Left kidney (tissue), 8 donors: ENCODE measurements at places on chromosomes 3 and 15.

- DNase-seq: no peak
These were observed 70.7 kb downstream of the TTBK2 start for GRCh38 chr15:42849836-42850235.

DNA sequence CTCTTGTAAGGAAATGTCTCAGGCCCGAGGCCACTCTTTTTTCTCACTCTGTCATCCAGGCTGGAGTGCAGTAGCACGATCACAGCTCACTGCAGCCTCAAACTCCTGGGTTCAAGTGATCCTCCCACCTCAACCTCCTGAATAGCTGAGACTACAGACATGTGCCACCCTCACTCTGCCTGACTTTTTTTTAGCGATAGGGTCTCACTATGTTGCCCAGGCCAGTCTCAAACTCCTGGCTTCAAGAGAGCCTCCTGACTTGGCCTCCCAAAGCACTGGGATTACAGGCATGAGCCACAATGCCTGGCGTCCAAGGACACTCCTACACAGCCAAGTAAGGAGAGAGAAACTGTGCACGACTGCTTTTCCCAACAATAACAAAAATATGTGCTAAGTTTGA is 7.6 kb downstream of the ZNF445 start:
- no peak for DNase-seq

- no peak for DNase-seq
These were observed 1.2 kb downstream of the SHISA5 start for GRCh38 chr3:48502728-48503168.

GRCh38 chr3:110198717-110199587 is 861.6 kb upstream of the DPPA4 start:
- no peak for DNase-seq

DNA sequence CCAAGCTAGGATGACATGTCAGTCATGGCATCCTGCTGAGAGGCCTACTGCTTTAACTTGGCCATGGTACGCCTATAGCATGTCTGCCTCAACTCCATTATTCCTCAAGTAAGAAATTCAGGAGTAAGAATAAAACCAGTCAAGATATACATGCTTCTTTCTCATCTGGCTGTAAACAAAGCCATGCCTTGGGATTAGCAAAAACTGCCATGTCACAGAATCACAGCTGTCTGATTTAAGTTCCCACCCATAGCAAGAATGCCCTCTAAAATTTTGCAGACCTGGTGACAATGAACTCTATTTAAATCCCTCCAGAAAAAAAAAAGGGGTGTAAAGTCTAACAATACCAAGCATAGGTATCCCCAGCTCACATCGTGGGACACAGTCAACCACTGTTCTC is 55.6 kb upstream of the ACAN start:
- no peak for DNase-seq

DNA sequence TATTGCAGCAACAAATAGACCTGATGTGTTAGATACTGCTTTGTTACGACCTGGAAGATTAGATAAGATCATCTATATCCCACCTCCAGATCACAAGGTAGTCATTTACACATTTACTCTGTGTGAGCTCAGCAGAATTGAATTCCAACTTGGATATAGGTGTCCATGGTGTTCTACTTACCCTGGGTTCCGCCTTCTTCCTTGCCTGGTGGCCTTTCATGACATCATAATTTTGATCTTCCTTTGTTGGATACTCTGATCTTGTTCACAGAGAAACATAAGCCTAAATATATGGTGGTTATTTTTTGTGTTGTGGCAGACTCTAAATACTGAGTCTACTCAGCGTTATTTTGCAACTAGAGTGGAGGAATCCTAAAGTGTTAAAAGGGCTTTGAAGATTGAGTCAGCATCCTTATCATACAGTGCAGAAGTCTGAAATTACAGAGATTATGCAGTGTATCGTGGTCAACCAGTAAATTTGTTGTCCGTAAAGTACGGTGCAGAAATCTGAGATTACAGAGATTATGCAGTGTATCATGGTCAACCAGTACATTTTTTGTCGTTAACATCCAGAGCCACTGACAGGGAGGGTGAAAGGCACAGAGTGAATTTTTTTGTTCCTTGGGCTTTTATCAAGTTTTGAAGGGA is 39.1 kb upstream of the GATM start:
- DNase-seq: no peak

- DNase-seq: no peak
These were observed 22.3 kb downstream of the PRR20G start for GRCh38 chr3:127265581-127265981.

GRCh38 chr3:43844757-43845156 is 154.0 kb downstream of the ABHD5 start:
- DNase-seq: no peak

- DNase-seq: no peak
These were observed 21.3 kb upstream of the RAD18 start for GRCh38 chr3:8984526-8984925.

GRCh38 chr15:42954291-42954690 is 33.7 kb upstream of the TTBK2 start:
- no peak for DNase-seq

DNA sequence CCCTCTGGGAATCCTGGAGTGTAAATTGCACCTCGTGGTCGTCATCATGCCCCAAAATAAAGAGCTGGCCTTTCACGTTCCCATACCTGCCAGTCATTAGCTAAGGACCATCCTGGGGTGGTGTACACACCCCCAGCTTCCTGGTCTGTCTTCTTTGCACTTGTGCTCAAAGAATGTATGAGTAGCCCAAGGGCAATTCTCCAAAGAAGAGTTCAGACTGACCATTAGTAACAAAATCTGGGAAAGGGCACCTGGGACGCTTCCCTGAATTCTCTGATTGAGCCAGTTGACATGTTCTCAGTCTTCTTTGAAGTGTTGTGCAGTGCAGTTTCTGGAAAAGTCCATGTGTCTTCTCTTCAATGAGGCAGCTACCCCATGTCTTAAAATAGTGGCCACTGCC is 34.8 kb downstream of the FAM3D start:
- no peak for DNase-seq

GRCh38 chr15:35455201-35455600 is 90.8 kb downstream of the DPH6 start:
- DNase-seq: no peak

GRCh38 chr15:48759921-48760320 is 50.9 kb downstream of the CEP152 start:
- DNase-seq: no peak

- DNase-seq: no peak
These were observed 118.5 kb downstream of the MAP2K5 start for GRCh38 chr15:67660874-67661606.

- no peak for DNase-seq
These were observed 17.2 kb downstream of the PRKCD start for GRCh38 chr3:53178246-53178645.

GRCh38 chr3:72977060-72977808 is 19.4 kb upstream of the PPP4R2 start:
- no peak for DNase-seq

DNA sequence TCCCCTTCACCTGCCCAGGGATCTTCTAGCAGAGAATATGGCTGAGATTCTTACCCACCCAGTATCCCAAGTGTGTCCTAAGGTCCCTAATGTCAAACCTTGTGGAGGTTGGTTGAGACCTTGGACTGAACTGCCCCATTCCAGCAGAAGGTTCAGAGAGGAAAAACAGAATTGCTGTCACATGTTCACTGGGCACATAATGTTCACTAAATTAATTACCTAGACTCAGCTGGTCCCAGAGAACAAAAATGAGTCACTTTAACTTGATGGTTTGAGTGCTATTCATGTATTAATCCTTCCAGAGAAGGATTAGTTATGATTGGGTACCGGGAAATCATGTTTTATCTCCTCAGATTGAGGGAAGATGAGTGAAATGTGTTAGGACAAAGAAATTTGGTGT is 171.3 kb upstream of the GADL1 start:
- no peak for DNase-seq

GRCh38 chr3:106809623-106810299 is 567.5 kb upstream of the CCDC54 start:
- DNase-seq: no peak

- no peak for DNase-seq
These were observed 50.6 kb downstream of the SMARCC1 start for GRCh38 chr3:47731061-47731460.

GRCh38 chr3:101817992-101818391 is 31.3 kb upstream of the NFKBIZ start:
- no peak for DNase-seq
